ENCODE measurements at places on chromosomes 7 and 10. TPM values are rescaled to one million over a fixed set of nuclear protein-coding genes. Genes with fewer than 3 reads are reported as not detected.
A peak's percentile ranks its signal among the peaks of the same experiment; 100 is the strongest.

The ELOVL3 gene
- 0.65 TPM for total RNA-seq

- peaks cover 9% of the 10 kb centered on the region for H3K36me3 ChIP-seq
- peak overlapping the region; percentile 51 for H3K27ac ChIP-seq
- H3K4me3 ChIP-seq: no peak overlapping the region
- no peak for DNase-seq
Measured at GRCh38 chr7:74586258-74587175, 71.0 kb upstream of the GTF2I start.

GRCh38 chr10:26085549-26085948 is 131.0 kb upstream of the GAD2 start:
- no peak for DNase-seq
- H3K4me1 ChIP-seq: no peaks in the 10 kb centered on the region
- H3K27me3 ChIP-seq: no peaks in the 10 kb centered on the region
- no peak overlapping the region for H3K4me3 ChIP-seq
- no peaks in the 10 kb centered on the region for H3K36me3 ChIP-seq

DNA sequence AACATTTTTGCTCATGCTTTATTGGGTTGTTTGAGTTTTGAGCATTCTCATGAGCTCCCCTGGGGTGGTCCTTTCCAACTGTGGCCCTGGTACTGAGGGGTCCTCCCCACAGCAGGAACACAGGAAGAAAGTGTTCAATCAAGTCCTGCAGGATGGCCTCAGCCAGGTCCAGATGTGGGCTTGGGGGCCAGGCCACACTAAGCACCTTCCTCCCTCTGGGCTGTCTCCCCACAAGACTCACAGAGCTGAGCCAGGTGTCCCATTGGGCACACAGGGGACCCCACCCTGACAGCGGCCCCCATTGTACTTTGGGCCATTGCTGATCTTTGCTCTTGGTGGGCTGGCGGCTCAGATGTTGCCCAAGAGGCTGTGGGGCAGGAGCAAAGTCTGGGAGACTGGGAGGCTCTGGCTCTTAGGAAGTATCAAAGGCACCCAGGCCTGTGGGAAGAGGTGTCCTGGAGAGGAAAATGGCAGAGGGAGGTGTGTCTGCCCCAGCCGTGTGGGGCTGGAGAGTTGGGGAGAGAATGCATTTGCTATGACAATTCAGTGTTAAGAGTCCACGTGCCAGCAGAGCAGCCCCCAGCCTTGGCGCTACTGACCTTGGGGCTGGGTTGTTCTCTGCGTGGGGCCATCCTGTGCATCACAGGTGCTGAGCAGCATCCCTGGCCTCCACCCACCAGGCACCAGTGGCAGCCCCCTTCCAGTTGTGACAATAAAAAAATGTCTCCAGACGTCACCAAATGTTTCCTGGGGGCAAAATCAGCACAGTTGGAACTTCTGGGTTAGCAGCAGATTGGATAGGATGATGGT is 17.8 kb downstream of the SCART1 start:
- no peak overlapping the region for H3K4me3 ChIP-seq
- peak; percentile 37 for DNase-seq
- H3K27ac ChIP-seq: no peak overlapping the region

All from left lung (tissue), 14 donors.